ENCODE measurements at places on chromosomes 6 and 20. TPM values are rescaled to one million over a fixed set of nuclear protein-coding genes. Genes with fewer than 3 reads are reported as not detected.

- no peak for DNase-seq
Observed at GRCh38 chr20:39751557-39752137, 789.5 kb downstream of the DHX35 start.

DNA sequence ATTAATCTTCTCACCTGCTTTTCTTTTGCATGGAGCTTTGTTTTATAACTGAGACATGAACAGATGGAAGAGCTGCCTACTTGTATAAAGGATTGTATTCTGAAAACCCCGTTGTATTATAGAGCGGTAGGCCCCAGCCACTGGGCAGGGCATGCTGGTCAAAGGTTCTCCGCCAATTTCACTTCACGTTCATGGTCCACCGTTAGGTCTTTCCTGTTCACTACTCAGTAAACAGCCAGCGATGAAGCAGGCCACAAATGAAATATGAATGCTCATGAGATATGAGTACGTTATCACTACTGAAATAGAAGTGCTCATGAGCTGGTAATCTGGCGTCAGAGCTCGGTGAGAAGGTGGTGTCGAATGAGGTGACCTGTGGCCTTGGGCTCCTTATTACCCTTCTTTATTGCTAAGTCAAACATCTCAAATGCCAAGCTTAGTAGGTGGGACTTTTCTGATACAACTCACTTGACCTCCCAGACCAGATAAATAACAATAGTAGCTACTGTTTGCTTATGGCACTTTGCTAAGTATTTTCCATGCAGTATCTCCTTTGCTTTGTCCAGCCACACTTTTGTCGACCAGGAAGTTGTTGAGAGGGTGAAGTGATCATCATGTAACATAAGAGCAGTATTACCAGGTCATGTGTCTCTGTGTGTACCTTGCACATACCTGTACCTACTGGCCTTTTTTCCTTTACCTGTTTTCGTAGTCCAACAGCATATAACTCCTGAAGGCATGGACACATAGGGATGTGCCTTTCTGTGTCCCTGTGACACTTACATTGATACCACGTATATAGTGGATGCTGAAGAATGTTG, 16.7 kb downstream of the EDN3 start:
- DNase-seq: no peak

- DNase-seq: no peak
Observed at GRCh38 chr6:20833881-20834515, 299.7 kb downstream of the CDKAL1 start.

GRCh38 chr20:12596863-12597262, 411.9 kb upstream of the SPTLC3 start:
- DNase-seq: no peak

DNA sequence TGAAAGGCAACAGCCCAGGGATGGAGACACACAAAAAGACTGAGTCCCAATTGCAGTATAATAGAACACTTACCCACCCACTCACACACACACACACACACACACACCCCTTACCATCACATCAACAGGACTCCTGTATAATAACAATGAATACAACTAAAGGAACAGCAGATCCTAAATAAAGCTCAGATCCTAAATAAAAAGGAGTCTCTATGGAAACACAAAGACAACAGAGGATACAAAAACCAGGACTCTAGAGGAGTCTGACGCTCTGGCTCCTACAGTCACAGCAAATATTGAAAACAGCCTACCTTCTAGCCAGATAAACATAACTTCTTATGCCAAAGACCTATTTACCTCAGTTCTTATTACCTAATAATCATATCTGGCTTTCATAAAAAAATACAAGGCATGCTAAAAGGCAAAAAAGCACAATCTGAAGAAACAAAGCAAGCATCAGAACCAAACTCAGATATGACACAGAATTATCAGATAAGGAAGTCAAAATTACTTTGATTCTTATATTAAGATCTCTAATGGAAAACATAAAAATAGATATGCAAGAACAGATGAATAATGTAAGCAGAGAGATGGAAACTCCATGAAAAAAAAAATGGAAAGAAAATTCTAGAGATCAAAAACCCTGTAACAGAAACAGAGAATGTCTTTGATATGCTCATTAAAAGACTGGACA, 134.9 kb downstream of the MMUT start:
- peak; percentile 19 for DNase-seq

- DNase-seq: no peak
Observed at GRCh38 chr20:1887321-1887720, 7.9 kb upstream of the SIRPA start.

DNA sequence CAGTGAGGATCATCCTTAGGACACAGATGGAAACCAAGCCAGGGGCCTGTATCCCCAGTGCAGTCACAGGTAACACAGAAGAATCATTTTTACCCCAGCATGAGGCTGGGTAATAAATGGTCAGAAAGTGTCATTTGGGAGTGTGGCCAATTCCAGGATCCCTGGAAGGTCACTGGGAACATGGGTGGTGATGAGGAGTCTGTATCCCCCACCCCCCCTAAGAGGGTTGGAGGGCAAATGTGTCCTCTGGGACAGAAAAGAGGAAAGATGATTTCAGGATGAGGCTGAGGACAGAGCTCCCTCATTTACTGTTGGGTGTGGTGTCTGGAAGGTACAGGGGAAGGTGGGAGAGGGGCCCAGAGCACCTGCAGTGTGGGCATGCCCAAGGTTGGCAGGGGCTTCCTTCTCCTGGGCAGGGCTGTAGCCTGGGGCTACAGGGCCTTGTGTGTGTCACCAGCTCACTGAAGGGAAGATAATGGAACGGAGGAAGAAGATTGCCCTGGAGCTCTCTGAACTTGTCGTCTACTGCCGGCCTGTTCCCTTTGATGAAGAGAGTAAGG, 34.5 kb downstream of the PLCG1 start:
- DNase-seq: no peak

DNA sequence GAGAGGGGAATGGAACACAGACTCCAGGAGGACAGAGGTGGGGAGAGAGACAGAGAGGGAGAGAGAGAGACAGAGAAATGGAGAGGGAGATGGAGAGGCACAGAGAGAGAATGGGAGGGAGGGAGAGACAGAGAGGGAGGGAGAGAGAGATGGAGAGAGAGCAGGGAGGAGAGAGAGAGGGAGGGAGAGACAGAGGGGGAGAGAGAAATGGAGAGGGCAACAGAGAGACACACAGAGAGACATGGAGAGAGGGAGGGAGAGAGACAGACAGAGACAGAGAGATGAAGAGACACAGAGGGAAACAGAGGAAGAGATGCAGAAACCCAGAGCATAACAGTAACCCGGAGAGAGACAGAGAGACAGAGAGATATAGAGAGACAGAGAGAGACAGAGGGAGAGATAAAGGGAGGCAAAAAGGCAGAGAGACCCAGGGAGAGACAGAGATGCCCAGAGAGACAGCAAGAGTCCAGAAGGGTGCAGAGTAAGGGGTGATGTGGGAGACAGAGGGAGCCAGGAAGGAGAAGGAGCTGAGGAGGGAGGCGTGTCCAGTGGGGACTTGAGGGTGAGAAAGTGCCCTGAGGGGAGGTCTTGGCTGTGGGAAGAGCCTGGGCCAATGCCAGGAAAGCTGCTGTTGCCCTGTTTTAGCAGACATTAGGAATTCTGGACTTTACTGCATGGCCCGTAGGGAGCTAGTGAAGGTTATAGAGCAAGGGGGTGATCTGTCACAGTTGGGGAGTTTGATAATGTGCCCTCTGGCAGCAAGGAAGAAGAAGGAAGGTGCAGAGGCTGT, 78.3 kb downstream of the SRC start:
- DNase-seq: no peak

GRCh38 chr20:33659341-33660034, 2.6 kb upstream of the C20orf144 start:
- no peak for DNase-seq

- no peak for DNase-seq
Observed at GRCh38 chr6:37569743-37570481, 70.2 kb upstream of the CCDC167 start.

TBX18 gene
- polyA plus RNA-seq: 1.1 TPM

FAM209A gene
- 0.52 TPM for polyA plus RNA-seq

SEMG1 gene
- not detected for polyA plus RNA-seq

APMAP gene
- polyA plus RNA-seq: 83.1 TPM

Measured in right lung (tissue), 10 donors.